Left ventricle myocardium inferior (tissue), 1 donor: ENCODE measurements at places on chromosomes 1 and 21.

- no peak for DNase-seq
These were observed 52.2 kb upstream of the ROR1 start for GRCh38 chr1:63721531-63722189.

DNA sequence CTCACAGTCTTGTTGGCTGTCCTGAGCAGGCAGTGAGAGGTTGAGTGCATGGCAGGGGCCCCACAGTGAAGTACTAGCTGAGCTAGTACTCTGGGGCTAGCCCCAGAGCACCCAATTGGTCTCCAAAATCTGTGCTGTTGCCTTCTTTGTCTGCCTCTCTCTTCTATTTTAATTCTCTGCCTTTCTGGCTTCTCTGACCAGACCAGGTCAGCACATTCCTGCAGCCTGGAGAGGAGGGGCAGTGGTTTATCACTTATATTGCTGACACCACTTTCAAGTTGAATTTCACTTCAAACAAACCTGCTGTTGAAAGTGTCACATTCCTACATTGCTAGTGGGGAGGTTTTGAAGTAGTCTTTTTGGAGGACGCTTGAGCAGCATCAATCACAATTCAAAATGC is 628.7 kb downstream of the PTPRU start:
- DNase-seq, result no peak

DNA sequence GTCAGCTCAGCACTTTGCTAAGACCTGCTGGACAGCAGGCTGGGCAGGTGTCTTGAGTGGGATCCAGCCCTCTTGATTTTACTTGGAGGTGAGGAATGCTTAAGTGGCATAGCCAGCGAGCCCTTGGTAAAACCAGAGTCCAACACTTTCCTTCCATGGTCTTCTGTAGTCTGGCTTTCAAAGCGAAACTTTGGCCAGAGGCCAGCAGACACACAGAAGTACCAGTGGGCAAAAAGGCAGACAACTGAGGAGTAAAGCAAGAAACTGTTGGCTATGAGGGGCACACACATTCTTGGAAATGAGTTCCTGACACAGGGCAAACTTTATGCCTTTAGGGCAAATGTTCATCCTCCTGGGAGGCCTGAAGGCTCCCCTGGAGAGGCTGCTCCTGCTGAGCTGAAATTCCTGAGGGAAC is 281.0 kb upstream of the POU3F1 start:
- no peak for DNase-seq

- no peak for DNase-seq
These were observed 36.2 kb upstream of the CSF1 start for GRCh38 chr1:109874445-109874844.

DNA sequence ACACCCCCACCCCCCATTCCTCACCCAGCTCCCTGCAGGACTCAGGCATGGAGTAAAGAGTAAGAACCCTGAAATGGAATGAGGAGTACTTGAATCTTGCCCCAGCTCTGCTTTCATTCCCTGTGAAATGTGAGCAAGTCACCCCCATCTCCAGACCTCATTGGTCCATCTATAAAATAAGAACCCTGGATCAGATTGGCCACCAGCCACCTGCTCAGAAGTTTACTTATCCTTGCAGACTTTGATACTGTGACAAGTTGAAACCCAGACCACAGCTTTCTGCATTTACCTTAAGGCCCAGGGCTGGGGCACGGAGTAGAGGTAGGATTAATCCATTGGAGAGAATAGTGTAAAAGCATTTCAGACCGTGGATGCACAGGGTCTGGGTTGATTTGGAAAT is 2.2 kb downstream of the KISS1 start:
- DNase-seq, result no peak

GRCh38 chr1:97608272-97608671 is 312.6 kb downstream of the DPYD start:
- no peak for DNase-seq

DNA sequence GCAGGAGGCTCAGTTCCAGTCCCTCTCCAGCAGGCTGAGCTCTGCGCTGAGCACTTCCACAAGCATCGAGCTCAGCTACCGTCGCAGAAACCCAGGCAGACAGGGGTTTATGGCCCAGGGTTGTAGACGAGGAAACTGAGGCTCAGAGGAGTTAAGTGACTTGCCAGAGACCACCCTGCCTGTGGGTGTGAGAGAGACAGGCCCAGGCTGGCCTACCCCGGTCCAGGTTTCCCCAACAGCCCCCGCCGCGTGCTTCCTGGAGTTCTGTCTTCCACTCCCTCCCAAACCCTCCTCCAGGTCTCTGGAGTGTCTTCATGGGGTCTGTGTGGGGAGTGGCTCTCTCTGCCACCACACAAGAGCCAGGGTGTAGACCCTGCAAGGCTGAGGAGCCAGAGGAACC is 615.9 kb downstream of the PTPRU start:
- no peak for DNase-seq

DNA sequence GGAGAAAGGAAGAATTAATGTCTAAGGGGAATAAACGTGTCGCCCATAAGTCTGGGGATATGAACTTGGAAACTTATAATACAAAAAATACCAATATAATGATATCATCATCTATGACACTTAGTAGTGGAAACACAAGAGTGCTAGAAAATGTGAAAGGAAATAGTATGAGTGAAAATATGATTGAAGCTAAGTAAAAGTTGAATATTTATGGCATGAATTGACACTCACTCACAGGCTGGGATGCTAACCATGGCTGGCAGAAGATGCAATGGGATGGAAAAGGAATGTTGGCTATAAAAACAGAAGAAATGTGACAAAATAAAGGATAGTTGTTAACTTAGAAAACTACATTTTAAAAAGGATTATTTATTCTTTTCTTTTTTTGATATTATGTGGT is 120.1 kb downstream of the XPR1 start:
- no peak for DNase-seq

DNA sequence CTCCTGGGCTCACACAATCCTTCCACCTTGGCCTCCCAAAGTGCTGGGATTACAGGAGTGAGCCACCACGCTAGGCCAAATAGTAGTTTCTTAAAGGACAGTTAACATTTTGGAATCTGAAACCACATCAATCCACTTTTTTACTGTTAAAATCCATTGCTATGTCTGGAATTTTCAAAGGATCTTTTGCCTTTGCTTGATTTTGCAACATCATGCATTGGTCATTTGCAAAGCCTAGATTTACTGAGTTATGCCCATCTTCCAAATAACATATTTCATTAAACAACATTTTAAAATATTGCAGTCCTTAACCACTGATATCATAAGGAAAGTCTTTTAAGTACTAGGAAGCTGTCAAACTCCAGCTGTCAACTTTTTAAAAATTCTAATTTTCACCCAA is 3.3 kb downstream of the POGZ start:
- DNase-seq, result no peak

DNA sequence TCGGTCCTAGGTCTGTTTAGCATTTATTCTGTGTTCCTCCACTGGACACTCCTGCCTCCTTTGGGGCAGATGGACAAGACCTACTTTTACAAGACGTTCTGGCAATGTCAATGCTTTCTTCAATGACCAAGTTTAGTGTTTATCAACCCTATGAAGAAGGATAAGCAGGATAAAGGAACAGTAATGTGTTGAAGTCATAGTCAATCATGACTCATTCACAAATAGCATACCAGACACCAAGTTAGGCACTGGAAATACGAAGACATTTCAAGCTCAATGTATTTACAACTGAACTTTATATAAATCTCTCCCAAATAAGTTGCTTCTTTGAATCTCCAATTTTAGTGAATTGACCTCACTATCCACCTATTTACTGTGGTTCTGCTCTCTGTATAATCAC is 4.8 kb upstream of the SLC35D1 start:
- no peak for DNase-seq

DNA sequence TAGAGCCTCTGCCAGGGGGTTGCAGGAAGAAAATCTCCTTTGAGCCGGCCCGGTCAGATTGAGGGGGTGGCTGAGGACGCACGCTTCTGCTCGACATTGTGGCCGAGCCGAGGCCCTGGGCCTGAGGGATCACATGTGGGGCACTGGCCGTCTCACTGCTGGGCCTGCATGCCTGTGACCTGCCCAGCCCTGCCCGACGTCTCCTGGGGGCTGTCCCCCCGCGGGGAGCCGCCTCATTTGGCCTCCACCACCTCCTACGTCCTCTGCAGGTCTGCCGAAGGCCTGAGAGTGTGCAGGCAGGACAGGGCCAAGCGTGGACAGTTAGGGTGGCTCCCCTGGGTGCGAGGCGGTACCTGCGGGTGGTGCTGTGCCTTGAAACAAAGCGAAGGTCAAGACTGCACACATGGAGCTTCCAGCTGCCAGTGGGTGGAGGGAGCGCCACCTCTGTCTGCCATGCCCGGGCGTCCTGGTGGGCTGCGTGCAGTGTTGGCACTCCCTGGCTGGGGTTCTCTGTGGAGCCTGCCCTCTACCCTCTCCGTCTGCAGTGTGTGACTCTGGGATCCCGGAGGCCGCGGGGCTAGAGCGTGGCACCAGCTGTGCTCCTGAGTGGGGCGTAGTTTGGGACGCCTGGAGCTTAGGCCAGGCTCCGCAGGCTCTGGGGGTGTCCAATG is 51.7 kb downstream of the PCNT start:
- DNase-seq, result peak; percentile 31

- no peak for DNase-seq
These were observed 265.9 kb upstream of the C1orf105 start for GRCh38 chr1:172154551-172154950.

DNA sequence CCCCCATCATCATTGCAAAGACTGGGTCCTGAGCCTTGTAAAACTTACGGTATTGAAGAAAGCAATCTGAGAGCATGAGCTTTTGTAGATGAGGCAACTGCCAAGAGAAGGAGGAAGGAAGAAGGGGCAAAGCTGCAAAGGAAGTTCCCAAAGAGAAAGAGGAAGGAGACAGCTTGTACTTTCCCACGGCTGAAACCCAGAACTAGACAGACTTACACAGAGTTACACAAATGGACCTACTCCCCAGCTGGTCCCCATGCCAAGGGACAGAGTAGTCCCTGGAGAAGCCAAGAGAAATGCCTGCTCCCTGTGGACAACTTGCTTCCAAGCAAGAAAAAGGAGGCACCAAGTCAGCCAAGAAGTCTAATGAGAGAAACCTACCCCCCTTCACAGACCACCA is 22.6 kb downstream of the SLC5A9 start:
- no peak for DNase-seq

DNA sequence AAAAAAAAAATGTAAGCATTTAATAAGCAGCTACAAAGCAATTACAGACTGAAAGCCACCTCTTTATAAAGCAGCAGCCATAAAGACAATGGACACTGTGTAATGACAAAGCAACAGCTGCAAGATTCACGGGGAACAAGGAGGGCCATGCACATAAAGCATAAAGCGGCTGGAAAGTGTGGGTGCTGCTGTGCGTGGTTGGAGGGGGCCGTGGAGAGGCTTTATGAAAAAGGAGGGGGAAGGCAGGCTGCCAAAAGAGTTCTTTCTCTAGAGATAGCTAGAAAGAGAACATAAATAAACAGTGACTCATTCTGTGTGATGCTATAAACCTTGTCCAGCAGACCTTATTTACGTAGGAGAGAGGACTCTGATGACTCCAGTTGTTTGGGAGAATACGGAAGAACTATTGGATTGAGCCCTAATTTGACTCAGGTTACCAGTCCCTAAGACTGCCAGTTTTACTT is 49.3 kb downstream of the ADAMTS1 start:
- DNase-seq, result peak; percentile 37

DNA sequence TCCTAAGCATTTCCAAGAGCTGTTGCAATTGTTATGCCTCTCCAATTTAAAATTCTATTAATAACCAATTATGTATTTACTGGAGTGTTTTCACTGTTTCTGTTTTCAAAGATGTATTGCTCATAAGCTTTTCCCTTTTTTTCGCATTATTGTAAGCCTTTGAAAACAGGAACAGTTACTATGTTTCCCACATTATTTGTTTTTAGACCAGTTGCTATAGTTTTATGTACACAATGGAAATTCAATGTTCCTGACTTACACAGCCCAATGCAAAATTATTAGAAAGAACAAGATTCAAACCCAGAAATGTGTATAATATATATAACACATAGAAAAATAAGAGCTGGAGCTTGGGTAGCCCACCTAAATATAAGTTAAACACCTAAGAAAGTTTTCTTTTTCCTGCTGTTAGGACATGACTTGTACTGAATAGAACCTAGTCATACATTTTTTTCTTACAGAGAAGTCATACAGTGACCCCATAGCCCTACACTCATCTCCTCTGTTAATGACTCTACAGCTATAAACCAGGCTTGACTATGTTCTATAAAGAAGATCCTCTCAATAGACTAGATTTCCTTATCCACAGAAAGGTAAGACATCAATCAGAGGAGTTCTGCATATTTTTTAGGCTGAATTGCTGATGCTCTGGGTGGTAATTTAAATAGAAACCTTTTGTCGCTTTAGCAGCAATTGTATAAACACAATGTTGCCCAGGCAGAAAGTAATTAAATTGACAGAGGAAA is 299.6 kb downstream of the USH2A start:
- DNase-seq, result no peak
